ENCODE measurements at places on chromosomes 6 and 20.

- no peak for DNase-seq
Measured at GRCh38 chr6:3725145-3726047, 26.1 kb downstream of the PXDC1 start.

GRCh38 chr6:147958683-147959082 lies 384.0 kb upstream of the SASH1 start:
- DNase-seq: no peak

DNA sequence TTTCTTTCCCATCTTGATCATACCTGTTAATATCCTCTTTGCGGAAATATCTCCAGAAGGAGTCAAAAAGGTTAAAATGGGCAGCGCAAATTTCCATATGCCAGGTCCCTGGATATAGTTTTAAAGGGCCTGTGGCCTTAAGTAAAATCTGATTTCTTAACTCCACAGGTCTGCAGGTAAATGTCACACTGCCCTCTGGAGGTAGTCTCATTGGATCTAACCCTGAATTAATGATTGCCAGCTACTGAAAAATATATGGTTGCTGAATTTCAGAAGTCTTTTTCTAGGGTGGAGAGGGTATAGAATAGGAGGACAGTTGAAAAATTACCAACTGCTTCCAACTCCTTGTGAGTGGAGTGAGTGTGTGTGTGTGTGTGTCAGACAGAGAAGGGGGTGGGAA lies 8.5 kb downstream of the MOXD1 start:
- no peak for DNase-seq

- no peak for DNase-seq
Measured at GRCh38 chr6:104123227-104123626, 736.5 kb downstream of the HACE1 start.
